ENCODE measurements at places on chromosomes 2 and 18.

DNA sequence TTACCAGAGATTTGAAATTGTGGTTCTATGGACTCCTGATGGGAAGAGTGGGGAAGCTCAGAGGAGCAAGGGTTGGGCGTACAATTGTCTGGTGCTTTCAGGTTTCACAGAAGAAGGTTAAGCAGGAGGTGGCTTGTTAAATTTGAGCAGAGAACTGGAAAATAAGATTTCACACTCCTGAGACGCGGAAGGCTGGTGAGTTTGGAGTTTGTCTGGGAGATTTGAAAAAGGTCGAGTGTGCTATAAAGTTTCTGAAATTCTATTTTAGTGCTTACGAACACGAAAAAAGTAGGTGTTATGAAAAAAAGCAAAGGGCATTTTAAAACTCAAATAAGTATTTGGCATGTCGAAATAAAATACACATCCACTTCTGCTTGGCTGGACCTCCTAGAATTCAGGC is 170.1 kb downstream of the MEIS1 start:
- DNase-seq, result no peak

GRCh38 chr2:48753228-48753627 is 2.3 kb downstream of the LHCGR start:
- DNase-seq, result no peak

DNA sequence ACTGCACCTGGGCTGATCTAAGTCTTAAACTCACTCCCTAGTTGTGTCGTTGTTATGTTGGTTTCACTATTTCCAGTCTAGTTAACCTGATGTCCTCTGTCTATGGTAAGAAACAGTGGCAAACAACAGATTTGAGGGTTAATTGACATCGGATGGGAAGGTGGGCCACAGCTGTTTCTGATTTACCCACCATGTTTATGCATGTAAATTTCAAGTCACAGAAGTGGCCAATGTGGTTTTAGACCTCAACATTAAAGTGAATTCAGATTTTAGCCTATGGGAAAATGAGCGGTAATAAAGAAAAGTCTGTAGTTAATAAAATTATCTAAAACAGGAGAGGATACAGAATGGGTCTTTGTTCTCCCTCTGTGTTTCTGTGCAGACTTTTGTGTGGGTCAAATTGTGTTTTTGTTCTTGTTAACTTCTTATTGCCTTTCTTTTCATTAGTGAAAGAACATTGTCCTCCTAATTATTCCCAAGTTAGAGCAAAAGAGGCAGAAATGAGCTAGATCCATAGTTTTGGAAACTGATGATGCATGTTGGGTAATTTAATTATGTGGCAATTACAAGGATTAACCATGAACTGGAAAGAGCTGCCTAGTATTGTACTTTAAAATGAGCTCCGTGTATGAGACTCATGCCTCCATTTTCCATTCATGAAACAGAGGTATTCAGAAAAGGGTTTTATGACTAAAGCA is 83.2 kb downstream of the LAMA3 start:
- no peak for DNase-seq

DNA sequence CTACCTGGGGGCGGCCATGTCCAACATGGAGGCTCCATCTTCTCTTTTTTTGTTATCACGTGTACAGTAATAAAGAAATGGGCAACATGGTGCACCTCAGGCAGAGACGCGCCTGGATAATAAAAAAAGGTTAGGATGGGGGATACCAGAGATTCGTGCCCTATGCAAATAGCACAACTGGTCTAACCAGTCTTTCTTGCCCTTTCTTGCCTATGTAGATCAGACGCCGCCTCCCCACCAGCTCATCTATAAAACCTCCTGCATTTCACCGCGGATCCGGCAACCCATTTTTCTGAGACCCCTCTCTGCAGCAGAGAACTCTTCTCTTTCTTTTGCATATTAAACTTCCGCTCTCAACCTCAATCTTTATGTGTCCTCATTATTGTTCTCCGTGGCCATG is 68.7 kb downstream of the MYL12B start:
- no peak for DNase-seq

GRCh38 chr2:232293191-232293590 is 85.4 kb upstream of the ALPP start:
- DNase-seq, result no peak
